Inflammatory macrophage treated with lipopolysaccharide for 4 hours (primary cell): ENCODE measurements at places on chromosomes 11 and 22.

DNA sequence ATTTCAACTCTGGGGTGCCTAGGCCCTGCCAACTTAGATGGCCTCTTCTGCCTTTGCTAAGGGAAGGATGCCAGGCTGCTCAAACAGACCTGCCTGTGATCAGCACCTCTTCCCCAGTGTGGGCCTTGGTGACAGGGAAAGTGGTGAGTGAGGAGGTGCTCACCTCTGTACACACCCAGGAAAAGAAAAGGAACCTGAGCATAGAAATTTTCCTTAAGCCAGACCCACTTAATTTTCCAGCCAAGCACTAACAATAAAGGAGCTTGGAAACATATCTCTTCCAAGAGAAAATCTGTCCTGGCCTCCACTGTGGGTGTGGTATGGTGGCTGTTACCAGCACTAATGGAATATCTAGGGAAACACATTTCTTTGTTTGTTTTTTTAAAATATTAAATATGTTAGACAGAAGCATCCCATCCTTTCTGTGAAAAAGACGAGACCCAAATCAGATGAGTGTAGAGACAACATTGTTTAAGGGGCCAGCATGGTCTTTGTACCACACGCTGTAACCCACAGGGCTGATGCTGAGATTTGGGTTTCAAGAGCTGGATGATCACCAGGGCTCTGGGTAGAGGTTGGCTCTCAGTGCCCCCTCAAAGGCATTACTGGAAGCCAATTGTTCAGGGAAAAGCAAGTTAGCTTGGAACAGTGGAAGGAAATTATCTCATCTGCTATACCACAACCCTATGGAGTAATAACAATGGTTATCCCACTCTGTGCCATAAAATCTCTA, 472.2 kb downstream of the INSC start:
- no peak for DNase-seq

- peak; percentile 68 for DNase-seq
Observed at GRCh38 chr11:66432597-66432996, 6.1 kb downstream of the MRPL11 start.

GRCh38 chr22:44855855-44856254, 103.5 kb downstream of the ARHGAP8 start:
- no peak for DNase-seq

- DNase-seq: no peak
Observed at GRCh38 chr11:24567380-24567779, 70.5 kb downstream of the LUZP2 start.

DNA sequence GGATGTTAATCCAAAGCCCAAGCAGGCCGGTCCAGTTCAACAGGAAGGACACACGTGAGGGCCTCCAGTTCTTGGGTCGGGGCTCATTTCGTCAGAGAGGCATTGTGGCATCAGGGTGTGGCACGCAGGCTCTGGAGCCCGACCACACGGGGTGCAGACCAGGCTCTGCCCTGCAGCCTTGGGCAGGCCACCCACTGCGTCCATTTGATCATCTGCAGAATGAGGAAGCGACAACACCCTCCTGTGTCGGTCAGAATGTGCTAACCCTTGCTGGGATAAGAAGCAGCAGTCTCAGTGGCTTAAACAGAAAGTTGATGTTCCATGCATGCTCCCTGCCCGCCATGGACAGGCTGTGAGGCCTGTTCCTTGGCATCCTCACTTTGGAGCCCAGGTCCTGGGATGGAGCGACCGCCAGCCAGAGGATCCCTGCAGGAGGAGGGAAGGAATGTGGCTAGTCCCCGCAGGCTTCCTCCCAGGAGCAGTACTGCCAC, 10.8 kb downstream of the RIBC2 start:
- peak; percentile 94 for DNase-seq

GRCh38 chr11:126990716-126991480, 9.7 kb downstream of the KIRREL3 start:
- no peak for DNase-seq

- DNase-seq: no peak
Observed at GRCh38 chr22:19637408-19638281, 76.7 kb upstream of the SEPTIN5 start.

DNA sequence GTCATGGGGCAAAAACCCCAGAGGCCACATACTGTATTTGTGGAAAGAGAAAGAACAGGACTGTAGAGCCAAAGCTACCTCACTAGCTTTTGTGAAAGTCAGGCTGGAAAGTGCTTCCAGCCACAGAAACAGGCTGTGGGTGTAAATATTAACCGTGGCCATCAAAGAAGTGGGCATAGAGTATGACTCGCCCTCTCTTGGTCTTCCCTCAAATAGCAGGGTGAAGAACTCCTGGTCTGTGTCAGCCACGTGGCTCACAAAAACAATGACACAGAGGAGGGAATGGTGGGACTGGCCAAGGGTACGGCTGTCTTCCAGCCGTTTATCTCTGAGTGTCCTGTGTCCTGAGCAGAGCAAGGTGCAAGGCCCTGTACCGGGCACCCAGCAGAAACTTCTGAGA, 37.6 kb upstream of the UBASH3B start:
- no peak for DNase-seq

DNA sequence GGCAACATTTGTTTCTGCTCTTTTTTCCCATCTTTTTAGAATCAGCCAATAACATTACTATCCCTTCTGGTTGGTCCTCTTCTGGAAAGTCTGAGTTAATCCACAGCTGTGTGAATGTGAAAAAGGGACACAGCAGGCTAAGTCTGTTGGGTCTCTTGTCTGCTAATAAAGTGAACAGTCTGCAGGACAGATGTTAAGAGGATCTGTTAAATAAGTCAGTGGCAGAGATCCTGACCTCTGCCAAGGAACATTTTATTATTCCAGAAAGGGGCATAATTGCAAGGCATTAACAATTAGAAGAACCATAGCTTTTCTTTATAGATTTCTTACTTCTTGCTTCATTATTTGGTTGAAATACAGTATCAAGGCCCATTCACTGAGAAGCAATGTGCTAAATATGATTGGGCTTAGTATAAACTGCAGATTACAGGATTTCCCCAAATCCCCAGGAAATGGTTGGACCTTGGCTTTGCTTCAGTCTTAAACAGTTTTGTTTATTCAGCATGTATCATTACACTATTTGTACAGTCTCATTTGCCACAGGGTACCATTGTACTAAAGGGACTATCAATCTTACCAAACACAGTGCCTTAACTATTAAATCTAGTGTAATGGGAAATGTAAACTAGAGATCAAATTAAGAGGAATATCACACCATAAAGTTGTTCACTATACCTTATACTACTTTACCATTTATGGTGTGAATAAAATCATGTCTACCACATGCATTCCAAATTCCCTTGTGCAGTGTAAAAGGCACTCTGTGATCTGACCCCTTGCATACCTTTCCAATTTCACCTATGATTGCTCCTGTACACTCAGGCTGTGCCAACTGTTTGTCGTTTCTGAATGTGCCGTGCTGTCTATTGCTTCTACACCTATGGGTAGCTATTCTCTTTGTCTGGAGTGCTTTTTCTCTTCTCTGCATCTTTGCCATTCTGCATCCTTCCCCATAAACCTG, 274.0 kb downstream of the SOX6 start:
- DNase-seq: no peak

- no peak for DNase-seq
Observed at GRCh38 chr11:96090711-96091110, 166.8 kb upstream of the MTMR2 start.

DNA sequence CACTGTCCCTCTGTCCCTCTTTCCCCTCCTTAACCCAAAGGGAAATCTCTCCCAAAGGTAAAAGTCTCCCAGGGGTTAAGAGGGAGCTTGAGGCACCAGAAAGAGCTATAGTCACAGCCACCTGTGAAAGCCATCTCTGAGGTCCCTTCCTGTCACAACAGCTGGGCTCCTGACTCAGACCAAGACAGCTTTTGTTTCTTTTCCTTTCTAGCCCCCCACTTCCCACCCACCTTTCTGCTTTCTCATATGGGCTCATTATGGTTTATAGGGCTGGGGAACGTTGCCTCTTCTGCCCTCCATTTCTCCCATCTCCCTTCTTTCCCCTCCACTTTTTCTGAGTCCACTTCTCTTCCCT, 19.1 kb downstream of the MIF start:
- DNase-seq: no peak

DNA sequence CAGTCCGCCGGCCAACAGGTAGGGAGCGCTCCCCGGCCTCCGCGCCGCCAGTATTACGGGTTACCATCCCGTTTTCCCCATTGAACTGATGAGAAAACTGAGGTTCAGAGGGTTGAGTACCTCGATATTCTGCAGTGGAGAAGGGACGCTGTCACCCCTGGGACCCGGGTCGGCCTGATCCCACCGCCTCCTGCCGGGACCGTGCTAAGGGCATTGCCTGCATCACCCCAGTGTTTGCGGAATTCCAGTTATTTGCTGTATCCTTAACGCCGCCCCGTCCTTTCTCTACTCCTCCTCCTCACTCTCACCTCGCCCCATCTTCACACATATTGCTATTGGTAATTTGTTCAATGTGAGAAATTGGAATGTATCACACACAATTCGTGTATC, 370 bp upstream of the A4GALT start:
- DNase-seq: no peak

- DNase-seq: no peak
Observed at GRCh38 chr11:101510591-101510990, 73.2 kb downstream of the TRPC6 start.

GRCh38 chr11:61955422-61956135, 5.4 kb downstream of the BEST1 start:
- DNase-seq: peak; percentile 34
